ENCODE measurements at places on chromosomes 11 and 22. TPM values are rescaled to one million over a fixed set of nuclear protein-coding genes. Genes with fewer than 3 reads are reported as not detected.

APOL4 gene
- total RNA-seq: not detected

PDGFB gene
- 9.5 TPM for total RNA-seq

UBQLN3 gene
- total RNA-seq: 0.49 TPM

KRTAP5-2 gene
- not detected for total RNA-seq

SLC35C1 gene
- total RNA-seq: 7.9 TPM

CSF2RB gene
- 0.87 TPM for total RNA-seq

SLC7A4 gene
- not detected for total RNA-seq

CCND1 gene
- 0.35 TPM for total RNA-seq

OR5M11 gene
- not detected for total RNA-seq

OR6A2 gene
- not detected for total RNA-seq

TRIM29 gene
- not detected for total RNA-seq

ZNRF3 gene
- total RNA-seq: 0.70 TPM

ACR gene
- total RNA-seq: not detected

C11orf87 gene
- total RNA-seq: not detected

TMPRSS13 gene
- 4.1 TPM for total RNA-seq

PATE4 gene
- total RNA-seq: not detected

C2CD2L gene
- 24.7 TPM for total RNA-seq

USH1C gene
- total RNA-seq: not detected

IL17REL gene
- total RNA-seq: not detected

CST6 gene
- 0.42 TPM for total RNA-seq

OR5P2 gene
- total RNA-seq: not detected

BACE1 gene
- 0.27 TPM for total RNA-seq

POU2AF2 gene
- not detected for total RNA-seq

OR51B4 gene
- total RNA-seq: not detected

FAM168A gene
- 18.4 TPM for total RNA-seq

VPREB1 gene
- total RNA-seq: not detected

MAPK11 gene
- 1.4 TPM for total RNA-seq

HNRNPUL2 gene
- 43.4 TPM for total RNA-seq

CTSW gene
- 27.2 TPM for total RNA-seq

OR51B5 gene
- total RNA-seq: not detected

MUC2 gene
- total RNA-seq: not detected

MUC5AC gene
- total RNA-seq: not detected

CELSR1 gene
- total RNA-seq: 4.7 TPM

GRK2 gene
- total RNA-seq: 339 TPM

FREY1 gene
- 4.6 TPM for total RNA-seq

CCDC87 gene
- total RNA-seq: not detected

OR4A16 gene
- total RNA-seq: not detected

SMIM35 gene
- 0.28 TPM for total RNA-seq

OR52A5 gene
- total RNA-seq: not detected

MFRP gene
- not detected for total RNA-seq

TMEM191B gene
- 3.1 TPM for total RNA-seq
